Stimulated activated CD4-positive, alpha-beta T cell treated with anti-CD3 and anti-CD28 coated beads, Interleukin-1b, Interleukin-23, amount 100 ng/mL, for 1 hour (primary cell): ENCODE measurements at places on chromosomes 4 and X.

GRCh38 chrX:96182366-96182765 is 502.3 kb upstream of the DIAPH2 start:
- no peak for DNase-seq

- DNase-seq = no peak
These were observed 1460.8 kb downstream of the RAPGEF2 start for GRCh38 chr4:160563552-160564282.

- DNase-seq = no peak
These were observed 61.2 kb downstream of the POU4F2 start for GRCh38 chr4:146699910-146700309.

GRCh38 chrX:39941332-39941920 is 156.3 kb downstream of the BCOR start:
- no peak for DNase-seq

DNA sequence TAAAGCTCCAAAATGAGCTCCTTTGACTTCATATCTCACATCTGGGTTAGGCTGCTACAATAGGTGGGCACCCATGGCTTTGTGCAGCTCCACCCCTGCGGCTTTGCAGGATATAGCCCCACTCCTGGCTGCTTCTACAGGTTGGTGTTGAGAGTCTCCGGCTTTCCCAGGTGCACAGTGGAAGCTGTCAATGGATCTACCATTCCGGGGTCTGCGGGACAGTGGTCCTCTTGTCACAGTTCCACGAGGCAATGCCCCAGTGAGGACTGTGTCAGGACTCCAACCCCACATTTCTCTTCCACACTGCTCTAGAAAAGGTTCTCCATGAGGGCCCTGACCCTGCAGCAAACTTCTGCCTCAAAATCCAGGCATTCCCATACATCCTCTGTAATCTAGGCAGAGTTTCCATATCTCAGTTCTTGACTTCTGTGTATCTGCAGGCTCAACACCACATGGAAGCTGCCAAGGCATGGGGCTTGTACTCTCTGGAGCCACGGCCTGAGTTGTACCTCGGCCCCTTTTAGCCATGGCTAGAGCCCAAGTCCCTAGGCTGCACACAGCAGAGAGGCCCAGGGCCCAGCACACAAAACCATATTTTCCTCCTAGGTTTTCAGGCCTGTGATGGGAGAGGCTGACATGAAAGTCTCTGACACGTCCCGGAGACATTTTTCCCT is 342.8 kb downstream of the FAM47B start:
- DNase-seq = no peak
